Putamen (tissue), 1 donor: ENCODE measurements at places on chromosomes 4 and X.

DNA sequence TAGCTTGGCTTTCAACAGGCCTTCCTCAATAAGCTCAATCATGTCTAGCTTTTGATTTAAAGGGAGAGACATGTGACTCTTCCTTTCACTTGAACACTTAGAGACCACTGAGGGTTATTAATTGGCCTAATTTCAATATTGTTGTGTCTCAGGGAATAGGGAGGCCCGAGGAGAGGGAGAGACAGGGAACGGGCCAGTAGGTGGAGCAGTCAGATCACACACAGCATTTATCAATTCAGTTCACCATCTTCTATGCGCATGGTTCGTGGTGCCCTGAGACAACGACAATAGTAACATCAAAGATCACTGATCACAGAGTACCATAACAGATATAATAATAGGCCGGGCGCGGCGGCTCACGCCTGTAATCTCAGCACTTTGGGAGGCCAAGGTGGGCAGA lies 17.8 kb downstream of the ZNF81 start:
- peak; percentile 7 for DNase-seq

- no peak for DNase-seq
These were observed 3.0 kb downstream of the PLXNB3 start for GRCh38 chrX:153766871-153767673.

- no peak for DNase-seq
These were observed 287.7 kb upstream of the PCDH18 start for GRCh38 chr4:137819964-137820383.

GRCh38 chrX:30831082-30831481 lies 58.0 kb downstream of the TAB3 start:
- DNase-seq = no peak

DNA sequence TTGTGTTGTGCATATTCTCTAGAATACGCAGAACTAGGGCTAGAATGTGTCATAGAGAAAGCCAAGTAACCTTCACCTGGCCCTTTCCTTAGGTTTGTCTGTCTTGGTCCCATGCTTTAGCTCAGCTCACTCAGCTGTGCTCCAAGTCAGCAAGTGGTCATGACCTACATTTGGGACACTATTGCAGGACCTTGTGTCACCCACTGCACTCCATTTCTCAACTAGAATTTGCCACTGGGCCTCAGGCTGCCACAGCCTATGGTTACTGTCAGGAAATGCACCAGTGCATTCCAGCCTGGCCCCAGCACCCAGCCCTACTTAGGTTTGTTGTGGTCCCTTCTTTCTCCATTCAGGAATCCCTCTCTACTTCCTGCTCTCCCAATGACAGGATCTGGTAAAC lies 7.7 kb upstream of the FGG start:
- DNase-seq = no peak

GRCh38 chr4:109733728-109734127 lies 3.9 kb upstream of the PLA2G12A start:
- no peak for DNase-seq

GRCh38 chr4:128163177-128164117 lies 102.3 kb downstream of the LARP1B start:
- DNase-seq = no peak

- no peak for DNase-seq
These were observed 78.8 kb downstream of the TET2 start for GRCh38 chr4:105225500-105225899.

GRCh38 chr4:97589481-97590196 lies 553.6 kb downstream of the STPG2 start:
- DNase-seq = no peak

DNA sequence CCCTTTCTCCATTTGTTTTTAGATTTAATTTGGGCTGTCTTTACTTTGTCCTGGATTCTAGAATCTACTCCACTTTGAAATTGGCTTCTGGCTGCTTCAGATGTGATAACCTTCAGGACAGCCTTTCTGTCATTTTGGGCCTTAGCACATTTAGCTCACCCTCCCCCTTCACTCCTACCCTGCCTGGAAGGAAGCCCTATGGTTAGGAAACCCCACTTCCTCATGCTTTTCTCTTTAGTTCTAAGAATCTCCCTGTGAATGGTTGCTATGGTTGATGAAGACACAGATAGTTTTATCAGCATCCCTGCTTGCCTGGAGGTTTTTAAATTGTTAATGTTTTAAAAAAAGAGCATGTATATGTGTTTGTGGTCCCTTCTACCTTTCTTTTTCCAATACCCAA lies 100.7 kb upstream of the PTPN13 start:
- no peak for DNase-seq

DNA sequence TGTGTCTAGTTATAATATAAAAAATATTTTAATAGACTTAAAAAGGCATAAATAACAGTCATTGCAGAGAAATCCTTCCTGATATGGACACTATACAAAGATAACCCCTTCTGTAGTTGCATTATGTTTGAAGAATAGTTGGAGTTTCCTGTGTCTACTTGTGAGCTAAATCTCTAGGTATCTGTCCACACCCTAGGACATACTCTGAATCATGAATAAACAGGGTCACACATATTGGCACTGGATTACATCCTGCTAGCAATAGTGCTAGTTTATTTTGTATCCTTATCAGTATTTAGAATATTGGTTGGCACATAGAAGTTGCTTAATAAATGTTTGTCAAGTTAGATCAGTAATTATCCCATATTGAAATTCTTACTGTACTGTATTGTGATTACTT lies 173.9 kb downstream of the GRXCR1 start:
- DNase-seq = no peak

DNA sequence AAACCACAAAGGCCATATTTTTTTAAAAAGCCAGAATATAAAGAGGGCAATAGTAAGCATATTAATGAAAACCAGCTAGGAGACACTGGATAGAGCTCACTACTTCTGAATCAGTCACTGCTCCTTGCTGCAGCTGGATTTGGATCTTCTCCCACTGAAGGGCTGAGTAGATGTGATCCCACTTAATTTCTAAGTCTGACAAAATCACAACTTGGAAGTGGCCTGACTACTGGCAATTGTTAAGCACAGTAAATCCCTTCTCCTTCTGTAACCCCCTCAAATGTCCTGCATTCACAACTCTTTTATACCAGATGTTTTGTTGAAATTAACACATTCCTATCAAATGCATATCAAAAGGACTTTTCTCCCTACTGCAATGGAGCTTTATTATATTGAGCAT lies 72.9 kb downstream of the AMMECR1 start:
- no peak for DNase-seq
